ENCODE measurements at places on chromosomes 6 and 20.

DNA sequence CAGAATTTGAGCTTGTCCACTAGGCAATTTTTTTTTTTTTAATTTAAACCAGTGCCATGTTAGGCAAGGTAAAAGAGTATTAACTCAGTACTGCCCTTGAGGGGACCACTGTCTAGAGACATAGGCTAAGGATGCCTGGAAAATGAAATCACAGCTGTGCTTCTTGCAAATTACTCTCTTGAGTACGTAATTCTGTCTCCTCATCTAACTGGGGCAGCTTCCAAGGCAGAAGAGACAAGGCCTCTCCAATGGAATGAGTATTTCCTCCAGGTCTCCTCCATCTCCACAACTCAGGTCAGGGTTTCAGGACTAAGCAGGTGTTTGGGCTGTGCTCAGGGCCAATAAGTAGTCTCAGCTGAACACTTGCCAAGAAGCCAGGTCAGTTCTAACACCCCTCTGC lies 33.8 kb upstream of the MRPS10 start:
- no peak for DNase-seq

- DNase-seq: no peak
Measured at GRCh38 chr6:108468346-108468745, 92.4 kb upstream of the FOXO3 start.

DNA sequence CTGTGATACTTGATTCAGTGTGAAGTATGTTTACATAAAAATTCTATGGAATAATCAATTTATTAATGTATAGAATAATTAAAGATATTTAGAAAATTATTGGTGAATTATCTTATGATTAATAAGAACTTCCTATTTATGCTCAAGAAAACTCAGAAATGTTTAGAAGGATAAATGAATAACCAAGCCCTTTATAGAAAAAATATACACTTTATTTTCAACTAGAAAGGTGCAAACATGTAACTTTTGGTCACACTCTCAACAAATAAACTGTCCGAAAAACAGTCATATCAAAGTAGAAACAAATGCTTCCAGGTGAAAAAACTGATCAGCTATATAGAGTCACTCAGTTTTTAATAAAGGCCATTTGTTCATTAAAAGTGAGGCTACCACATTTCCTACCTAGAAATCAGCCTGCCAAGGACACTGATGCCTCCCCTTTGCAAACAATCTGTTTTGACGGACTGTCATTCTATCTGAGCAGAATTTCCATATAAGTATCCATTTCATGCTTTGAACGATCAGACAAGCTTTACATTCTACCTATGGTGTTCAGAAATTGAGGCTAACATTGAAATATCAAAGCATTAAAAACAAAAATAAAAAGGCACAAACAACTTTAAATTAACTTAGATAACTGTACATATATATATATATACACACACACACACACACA lies 3.0 kb downstream of the CCN2 start:
- DNase-seq: no peak

- no peak for DNase-seq
Measured at GRCh38 chr6:167684276-167685104, 142.2 kb upstream of the AFDN start.

GRCh38 chr20:12028771-12029170 lies 111.1 kb downstream of the BTBD3 start:
- DNase-seq: no peak
